Neural progenitor cell (in vitro differentiated cells): ENCODE measurements at places on chromosomes 4 and X. TPM values are rescaled to one million over a fixed set of nuclear protein-coding genes. Genes with fewer than 3 reads are reported as not detected.
A peak's percentile ranks its signal among the peaks of the same experiment; 100 is the strongest.

DNA sequence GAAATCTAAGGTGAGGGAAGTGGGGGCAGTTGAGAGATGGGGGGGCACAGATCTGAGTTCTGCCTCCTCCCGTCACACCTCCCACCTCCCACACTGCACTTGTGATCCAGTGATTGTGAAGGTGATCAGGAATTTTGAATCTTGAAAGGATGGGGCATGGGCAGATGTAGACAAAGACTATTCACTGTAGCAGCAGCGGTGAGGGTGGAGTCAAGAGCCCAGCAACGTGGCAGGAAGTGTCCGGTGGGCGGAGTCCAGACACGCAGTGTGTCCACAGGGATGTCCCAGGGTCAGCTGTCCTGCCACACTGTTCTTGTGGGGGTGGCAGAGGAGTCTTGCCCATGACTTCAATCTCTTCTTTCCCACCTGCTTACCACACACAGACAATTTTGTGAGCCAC, 330.5 kb upstream of the GALNT7 start:
- DNase-seq: peak; percentile 35

Gene NPY2R
- 6.1 and 8.5 TPM in 2 replicates for total RNA-seq

DNA sequence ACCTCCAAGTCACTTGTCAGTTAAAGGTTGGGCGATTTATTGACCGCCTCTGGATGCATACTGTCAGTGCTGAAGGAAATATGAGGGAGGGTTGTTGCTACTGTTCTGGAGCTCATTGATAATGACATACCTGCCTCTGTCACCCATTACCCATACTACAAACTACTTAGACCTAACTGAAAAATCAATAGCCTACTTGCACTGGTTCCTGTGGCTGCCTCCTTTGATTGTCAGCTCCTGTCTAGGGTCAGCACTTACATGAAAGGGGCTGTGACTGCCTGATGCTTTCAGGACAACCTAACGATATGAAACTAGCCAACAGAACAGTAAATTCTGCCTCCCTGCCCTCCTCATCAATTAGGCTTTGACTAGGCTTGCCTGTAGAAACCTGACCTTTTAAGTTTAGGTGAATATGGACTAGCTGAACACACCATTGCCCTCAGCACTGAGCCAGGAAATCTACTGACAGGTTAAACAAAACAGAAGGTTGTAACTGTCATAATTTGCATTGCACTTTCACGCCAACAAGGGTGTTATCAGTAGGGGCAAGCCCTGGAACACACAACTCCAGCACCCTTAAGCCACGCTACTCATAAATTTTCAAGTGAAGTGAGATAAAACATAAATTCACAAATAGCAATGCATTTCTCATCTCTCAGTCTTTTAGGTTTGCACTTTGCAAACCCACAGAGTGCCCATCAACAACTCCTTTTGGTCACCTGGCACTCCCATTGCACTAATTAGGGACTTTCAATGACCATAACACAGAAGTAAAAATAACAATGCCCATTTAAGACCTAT, 9.0 kb upstream of the MAB21L2 start:
- no peak for DNase-seq

DNA sequence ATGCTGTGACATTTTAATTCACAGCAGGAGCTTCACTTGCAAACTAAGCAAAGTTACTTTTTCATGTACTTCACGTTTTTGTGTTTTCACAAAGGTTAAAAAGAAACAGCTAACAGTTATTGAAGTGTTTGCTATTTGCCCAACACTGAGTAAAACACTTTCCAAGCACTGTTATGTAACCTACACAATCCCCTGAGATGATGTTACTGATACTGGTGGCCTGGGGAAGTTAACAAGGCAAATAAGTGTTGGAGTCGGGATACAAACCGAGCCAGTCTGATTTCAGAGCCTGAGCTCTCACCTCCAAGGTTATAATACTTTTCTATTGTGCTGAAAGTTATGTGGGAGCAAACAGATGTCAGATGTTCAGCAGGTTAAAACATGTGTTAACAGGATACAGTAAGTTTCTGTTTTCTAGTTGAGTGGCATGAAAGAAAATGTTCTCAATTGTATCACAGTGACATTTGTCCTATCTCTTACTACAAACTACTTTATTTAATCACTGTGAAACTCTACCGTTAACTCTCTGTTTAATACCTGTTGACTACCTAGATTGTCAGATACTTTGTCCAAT, 3.9 kb upstream of the CXCL13 start:
- no peak for DNase-seq

DNA sequence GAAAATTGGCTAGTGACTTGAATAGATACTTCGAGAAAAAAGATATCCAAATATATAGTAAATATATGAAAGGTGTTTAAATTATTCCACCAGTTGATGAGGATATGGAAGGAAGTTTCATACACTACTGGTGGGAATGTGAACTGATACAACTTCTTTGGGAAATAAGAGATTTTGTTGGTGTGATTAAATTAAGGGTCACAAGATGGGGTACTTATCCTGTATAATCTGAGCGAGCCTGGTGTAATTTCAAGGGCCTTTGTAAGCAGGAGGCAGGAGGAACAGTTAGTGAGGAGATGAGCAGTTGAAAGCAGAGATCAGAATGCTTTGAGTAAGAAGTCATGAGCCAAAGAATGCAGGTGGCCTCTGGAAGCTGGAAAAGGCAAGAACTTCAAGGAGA, 192.2 kb downstream of the KCTD8 start:
- peak; percentile 50 for DNase-seq

DNA sequence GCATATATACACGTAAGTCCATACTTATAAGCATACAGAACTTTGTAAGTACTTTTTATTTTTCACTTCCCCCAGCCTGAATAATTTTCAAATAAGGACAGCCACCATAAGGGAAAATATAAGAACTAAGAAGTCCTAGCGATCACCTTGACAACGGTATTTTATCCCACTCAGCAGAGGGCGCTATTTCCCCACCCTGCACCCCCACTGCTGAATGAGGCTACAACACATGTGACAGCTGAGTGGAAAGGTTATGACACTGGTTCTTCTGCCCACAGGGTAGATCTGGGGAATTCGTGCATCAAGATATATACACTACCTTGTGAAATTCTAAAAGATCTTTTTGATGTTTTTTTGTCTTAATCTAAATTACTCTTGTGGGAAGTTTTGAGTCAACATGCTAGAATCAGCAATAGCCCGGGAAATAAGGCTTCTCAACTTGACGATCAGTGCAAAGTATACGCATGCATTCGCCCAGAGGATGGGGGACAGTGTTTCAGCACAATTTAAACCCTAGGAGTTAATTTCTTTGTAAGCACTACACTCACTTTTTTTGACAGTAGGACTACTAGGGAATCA, 151.5 kb downstream of the CORIN start:
- DNase-seq: peak; percentile 58

- DNase-seq: no peak
Measured at GRCh38 chr4:1492651-1493539, 86.7 kb upstream of the NKX1-1 start.
